ENCODE measurements at places on chromosomes 5 and 9. TPM values are rescaled to one million over a fixed set of nuclear protein-coding genes. Genes with fewer than 3 reads are reported as not detected.

TXNDC8 gene
- not detected for total RNA-seq

MAMDC4 gene
- total RNA-seq = 0.63 TPM

SH3RF2 gene
- 0.26 TPM for total RNA-seq

OR13C2 gene
- total RNA-seq = not detected

GRCh38 chr5:16626696-16627264 is 10.0 kb upstream of the RETREG1 start:
- DNase-seq = no peak

DNA sequence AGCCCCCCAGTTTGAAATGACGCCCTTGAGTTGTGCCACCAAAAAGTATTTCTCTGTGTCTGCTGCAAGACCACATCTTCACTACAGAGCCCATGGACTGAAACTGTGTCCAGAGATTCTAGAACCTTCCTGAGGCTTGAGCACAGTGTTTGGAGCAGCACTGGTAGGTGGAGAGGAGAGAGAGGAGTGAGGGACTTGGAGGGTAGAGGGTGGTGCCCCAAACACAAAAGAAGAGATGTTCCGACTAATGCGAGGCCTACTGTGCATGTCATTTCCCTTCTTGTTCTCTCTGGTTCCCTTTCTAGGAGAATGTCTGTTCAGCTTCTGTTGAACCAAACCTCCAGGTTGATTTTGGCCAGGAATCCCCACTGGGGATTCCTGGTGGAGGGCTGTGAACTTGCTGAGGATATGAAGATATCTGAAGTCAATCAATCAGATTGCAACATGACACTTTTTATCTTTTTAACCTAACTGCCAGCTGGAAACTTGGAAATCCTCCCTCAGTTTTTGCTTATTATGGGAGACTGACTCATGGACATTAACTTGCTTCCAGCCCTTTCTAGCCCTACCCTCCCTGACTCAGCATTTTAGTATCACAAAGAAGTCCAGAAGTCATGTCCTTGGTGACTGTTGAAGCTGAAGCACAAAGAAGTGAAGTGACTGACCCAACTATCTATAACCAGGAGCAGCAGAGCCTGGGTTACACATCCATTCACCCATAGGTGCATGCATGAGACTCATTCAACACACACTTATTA is 154.5 kb downstream of the NR3C1 start:
- peak; percentile 41 for DNase-seq

- peak; percentile 38 for DNase-seq
These were observed 14.1 kb downstream of the LCN10 start for GRCh38 chr9:136728548-136729123.

- DNase-seq = no peak
These were observed 433.9 kb upstream of the SLC30A5 start for GRCh38 chr5:68659881-68660280.

IL3 gene
- not detected for total RNA-seq

HMGXB3 gene
- total RNA-seq = 38.2 TPM

PTGES gene
- 0.23 TPM for total RNA-seq

ST8SIA4 gene
- total RNA-seq = not detected

DNA sequence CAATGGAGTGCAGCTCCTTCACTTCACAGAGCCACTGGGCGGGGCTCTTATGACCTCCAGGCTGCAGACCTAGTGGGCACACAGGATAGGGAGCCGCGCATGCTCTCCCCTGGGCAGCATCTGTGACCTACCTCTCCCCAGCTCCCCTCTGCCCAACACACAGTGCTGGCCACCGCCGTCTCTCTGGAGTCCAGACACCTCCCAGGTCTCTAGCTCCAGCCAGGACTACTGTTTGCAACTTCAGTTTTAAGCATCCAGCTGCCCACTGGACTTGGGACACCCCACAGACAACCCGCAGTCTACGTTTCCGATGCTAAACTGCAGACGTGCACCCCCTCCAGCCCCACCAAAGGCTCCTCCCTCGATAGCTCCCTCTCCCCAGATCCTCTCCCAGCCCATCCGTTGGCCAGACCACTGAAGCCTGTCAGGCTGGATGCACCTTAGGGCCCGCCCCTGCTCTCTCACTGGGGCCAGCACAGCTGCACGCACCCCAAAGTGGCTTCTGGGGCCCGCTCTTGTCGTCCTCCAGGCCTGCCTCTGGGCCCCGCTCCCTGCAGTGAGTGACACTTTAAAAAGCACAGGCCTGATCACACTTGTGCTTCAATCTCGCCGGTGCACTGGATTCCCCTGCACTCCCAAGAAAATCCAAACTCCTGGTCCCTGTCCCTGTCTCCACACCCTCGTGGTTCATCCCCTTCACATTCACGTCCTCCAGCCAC is 11.3 kb downstream of the FLT4 start:
- no peak for DNase-seq

- DNase-seq = no peak
These were observed 8.9 kb downstream of the AGXT2 start for GRCh38 chr5:35038891-35039290.

GRCh38 chr9:134236001-134236421 is 71.6 kb upstream of the RNU6ATAC start:
- DNase-seq = peak; percentile 58

- DNase-seq = no peak
These were observed 13.8 kb downstream of the CD74 start for GRCh38 chr5:150398722-150399523.

POLR3G gene
- total RNA-seq = 49.6 TPM

DNA sequence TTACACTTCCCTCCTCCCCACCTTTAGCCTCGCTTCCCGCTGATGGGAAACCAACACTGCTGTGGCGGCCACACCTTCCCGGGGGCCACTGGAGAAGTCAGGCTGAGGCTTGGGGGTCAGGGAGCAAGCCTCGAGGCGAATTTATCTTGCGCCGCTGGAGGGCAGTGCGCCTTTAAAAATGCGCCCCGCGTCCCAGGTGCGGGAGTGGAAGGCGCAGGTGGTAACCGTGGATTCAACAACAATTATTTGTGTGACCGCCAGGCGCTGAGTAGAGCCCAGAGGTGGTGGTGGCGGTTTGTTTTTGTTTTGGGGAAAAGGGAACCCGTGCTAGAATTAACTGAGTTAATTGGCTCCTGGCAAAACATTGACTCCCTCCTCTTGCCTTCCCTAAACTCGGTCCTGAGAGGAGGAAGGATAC is 1.1 kb downstream of the CFAP77 start:
- peak; percentile 27 for DNase-seq

- DNase-seq = peak; percentile 31
These were observed 147.0 kb downstream of the CSNK1G3 start for GRCh38 chr5:123659011-123659410.

JAKMIP2 gene
- not detected for total RNA-seq
